GM04504 (cell line): ENCODE measurements at places on chromosomes 4 and X.

DNA sequence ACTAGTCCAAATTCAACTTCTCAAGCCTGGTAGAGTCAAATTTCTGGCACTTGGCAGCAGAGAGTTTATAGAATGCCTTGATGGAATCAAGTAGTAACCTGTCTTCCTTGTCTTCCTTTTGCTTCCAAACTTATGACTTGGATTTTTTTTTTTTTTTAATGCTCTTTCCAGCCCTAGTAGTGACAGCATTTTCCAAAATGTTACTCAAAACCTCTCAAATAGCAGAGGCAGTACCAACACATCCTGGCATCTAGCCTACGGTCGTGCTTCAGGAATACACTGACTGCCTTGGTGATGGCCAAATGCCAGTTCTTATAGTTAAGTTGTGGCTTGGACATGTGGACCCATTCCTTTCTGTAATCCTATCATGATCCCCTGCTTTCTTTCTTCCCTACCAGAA lies 46.0 kb downstream of the GALNT7 start:
- DNase-seq, result no peak

DNA sequence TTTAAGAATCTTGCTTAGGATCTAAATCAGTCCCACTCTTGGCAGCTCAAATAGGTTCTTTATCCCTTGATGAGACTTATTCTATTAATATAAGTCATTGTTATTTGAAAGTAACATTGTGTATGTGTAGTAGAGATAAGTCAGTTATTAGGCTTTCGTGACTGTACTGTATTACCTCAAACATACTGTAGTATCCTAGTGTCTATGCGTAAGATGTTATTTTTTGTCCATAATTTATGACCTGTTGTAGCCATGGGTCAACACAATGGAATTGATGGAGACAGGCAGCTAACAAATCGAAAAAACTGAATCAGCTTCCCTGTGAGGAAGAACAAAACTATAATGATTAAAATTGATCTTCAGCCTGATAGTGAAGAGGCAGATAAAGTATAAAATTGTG lies 41.8 kb downstream of the CLCN3 start:
- DNase-seq, result no peak

GRCh38 chr4:26056406-26056805 lies 142.4 kb downstream of the SMIM20 start:
- no peak for DNase-seq

GRCh38 chr4:101958547-101958946 lies 168.0 kb downstream of the BANK1 start:
- no peak for DNase-seq

DNA sequence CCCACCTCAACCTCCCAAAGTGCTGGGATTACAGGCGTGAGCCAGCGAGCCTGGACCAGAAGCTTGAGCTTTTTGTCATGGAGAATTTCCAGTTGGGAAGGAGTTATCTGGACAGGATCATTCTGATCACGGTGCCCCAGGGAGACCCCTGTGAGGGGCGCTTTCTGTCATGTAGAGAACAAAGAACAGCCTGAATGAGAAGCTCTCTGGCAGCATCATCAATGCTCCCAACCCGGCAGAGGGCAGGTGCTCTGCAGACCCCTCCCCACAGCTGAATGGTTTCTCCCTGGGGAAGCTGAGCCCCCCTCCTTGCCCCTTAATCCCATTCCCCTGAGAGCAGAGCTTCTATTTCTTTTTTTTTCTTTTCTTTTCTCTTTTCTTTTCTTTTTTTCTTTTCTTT lies 7.3 kb upstream of the CSF2RA start:
- no peak for DNase-seq

DNA sequence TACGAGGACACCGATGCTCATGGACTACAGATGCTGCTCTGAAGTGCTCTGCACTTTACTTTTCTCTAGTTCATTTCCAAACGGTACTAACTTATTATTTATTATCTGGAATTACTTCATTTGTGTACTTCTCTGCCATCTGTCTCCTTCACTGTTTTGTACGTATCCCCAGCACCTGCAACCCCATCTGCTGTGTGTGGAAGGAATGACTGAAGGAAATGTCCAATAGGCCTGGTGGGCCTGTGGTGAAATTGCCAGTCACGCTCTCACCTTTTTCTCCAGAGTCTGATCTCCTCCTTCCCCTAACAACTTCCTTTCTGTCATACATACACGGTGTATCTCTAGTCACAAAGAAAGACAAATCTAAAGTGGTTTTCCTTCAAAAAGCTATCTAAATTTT lies 12.9 kb downstream of the TMEM154 start:
- no peak for DNase-seq

GRCh38 chr4:185437809-185438208 lies 12.0 kb upstream of the UFSP2 start:
- no peak for DNase-seq

DNA sequence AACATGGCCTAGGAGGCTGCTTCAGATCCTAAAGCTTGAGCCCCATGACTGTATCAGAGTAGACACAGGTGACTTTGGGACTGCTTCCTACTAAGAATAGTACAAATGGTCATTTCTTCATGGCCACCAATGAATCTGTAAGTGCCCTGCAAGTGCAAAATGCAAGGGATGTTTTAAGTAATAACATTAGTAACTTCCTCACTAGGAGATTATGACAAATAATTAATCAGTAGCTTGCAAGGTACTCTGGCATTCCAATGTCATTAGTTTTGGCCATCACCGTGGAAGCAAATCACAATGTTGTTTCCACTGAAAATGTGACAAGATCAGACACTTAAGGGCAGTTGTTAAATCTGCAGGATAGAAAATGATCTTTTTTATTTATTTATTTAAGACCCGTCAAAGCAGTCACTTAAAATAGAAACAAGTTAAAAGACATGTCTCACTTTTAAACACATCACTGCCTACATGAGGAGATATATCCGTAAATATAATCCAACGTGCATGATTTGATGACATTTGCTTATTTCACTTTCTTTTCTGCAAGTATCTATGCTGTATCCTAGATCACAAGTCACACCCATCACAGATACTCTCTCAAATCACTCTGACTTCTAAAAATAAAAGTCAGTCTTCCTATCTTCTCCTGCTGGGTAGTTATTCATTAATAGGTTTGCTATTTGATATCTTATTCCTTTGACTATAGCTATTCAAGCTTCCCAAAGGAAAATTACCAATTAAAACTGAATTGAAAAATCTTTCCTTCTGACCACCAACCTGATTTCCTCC lies 400.6 kb downstream of the IL15 start:
- DNase-seq, result no peak

- no peak for DNase-seq
Measured at GRCh38 chr4:38275331-38276100, 315.3 kb downstream of the PTTG2 start.

DNA sequence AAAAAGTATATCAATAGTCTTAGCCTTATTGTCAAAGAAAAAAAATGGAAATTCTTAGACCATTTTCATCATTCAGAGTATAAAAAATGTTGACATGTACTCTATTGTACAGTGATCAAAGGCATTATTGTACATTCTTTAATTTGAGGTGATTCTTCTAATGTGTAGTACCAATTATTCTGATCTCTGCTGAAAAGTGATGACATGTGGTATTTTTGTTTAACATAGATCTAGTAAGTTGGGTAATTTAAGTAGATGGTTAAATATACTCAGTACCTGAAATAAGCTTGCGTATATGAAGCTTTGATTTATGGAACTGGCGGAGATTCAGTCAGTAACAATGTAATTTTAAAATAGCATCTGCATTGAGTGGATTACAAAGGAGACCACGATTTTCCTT lies 5.1 kb downstream of the TENM3 start:
- DNase-seq, result no peak

DNA sequence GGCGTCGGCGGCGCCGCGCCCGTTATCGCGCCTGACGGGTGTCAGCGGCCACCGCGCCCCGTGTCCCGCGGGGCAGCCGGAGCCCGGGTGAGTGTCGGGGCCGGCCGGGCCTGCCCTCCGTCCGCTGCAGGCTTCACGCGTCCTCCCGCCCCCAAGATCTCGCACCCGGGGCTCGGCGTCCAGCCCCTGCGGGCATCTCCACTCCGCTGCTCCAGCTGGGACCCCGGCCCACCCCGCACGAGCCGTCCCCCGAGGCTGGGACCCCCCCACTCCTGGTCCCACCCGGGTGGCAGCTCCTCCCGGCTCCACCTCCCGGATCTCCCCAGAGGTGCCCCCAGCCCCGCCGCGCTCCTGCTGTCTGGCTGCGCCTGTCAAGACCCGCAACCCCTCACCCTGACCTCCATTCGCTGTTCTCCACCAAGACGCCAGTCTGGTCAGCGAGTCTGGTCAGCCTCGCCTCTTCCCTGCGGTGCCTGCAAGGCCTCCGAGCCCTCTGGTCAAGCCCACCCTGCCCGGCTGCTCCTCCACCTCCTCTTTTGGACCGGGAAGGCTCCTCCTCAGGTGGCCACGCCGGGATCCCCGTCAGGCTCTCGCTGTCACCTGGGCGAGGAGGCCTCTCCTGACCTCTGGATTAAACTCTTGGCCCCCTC lies 66.0 kb upstream of the NKX1-1 start:
- no peak for DNase-seq

GRCh38 chrX:55452833-55453124 lies 852 bp downstream of the MAGEH1 start:
- DNase-seq, result no peak

- DNase-seq, result no peak
Measured at GRCh38 chrX:19040373-19040772, 56.5 kb upstream of the PHKA2 start.

GRCh38 chr4:140260227-140260626 lies 106.2 kb upstream of the MAML3 start:
- DNase-seq, result peak; percentile 60

DNA sequence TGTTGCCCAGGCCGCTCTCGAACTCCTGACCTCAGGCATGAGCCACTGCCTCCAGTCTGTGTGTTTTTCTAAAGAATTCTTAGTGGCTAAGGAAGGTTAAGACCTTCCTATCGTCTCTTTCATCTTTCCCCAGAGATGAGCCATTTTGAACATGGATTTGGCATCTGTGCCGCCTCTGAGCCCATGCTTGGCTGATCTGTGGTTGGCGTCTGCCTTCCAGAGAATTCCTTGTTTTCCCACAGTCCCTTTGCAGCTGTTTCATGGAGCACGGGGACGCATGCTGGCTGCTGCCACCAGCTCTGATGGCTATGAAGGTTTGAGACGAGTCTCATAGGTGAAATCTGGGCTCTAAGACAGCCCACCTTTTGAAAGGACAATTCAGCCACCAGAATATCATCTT lies 60.4 kb downstream of the SHROOM2 start:
- DNase-seq, result no peak

DNA sequence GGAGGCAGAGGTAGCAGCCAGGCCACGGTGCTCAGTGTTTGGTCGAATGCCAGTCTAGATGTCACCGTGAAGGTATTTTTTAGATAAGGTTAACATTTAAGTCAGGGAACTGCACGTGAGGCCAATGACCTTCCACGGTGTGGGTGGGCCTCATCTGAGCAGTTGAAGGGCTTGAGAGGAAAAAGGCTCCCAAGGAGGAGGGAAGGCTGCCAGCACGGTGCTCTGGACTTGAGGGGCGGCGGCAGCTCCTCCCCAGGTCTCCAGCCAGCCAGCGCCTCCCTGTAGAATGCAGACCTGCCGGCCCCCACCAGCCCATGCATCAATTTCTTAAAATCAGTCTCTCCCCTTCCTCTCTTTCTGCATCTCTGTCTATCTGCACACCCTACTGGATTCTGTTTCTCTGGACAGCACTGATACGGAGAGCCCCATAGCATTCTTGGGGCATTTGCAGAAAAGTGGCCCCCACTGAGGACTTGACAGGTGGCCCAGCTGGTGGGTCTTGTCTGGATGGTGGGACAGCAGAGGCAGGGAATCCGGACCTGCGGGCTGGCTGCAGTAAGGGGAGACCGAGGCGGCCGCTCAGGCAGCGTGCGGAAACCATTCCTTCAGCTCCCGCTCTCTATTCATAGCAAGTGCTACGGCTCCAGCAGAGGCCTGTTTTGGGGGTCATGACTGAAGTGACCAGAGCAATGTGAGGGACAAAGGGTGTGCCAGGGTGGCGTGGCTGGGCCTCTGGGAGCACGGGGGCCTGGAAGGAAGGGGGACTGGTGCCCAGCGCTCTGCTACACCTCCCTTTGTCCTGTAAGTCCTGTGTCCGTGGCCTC lies 7.9 kb upstream of the RGS12 start:
- DNase-seq, result no peak

DNA sequence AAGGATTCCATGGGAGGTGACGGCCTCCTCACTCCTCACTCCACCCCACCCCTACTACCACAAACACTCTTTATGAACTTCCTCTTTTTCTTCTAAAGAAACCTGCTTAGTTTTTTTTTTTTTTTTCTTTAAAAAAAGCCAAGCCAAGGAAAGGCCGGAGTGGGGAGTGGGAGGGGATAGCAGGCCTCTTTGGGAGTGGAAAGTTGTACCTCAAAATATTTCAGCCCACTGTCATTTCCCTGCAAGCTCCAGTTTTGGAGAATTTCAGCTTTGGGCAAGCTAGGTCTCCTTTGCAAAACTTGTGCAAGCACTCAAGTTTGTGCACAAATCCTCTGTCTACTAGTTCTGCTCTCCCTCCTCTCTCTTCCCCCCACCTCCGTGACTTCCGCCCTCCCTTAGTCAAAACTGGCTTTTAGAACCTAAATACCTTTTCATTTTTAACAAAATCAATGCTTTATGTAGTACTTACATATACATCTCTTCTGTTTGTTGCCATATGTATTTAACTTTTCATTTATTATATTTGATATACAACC lies 512 bp upstream of the ANTXR2 start:
- no peak for DNase-seq

- peak; percentile 34 for DNase-seq
Measured at GRCh38 chr4:19329631-19330030, 922.1 kb upstream of the SLIT2 start.

GRCh38 chrX:97132664-97133415 lies 249.1 kb downstream of the RPA4 start:
- no peak for DNase-seq

- DNase-seq, result no peak
Measured at GRCh38 chrX:136767104-136767941, 13.4 kb downstream of the ARHGEF6 start.

GRCh38 chrX:30215357-30215843 lies at the start of gene MAGEB2:
Gene MAGEB2, plus strand, starts transcription at chrX:30215563. Its CDS starts 3,018 bp downstream, at chrX:30218581.
- DNase-seq, result no peak

GRCh38 chr4:113959539-113959937 lies 19.9 kb downstream of the ARSJ start:
- DNase-seq, result no peak

- peak; percentile 58 for DNase-seq
Measured at GRCh38 chr4:120052856-120053255, 13.8 kb downstream of the MAD2L1 start.

DNA sequence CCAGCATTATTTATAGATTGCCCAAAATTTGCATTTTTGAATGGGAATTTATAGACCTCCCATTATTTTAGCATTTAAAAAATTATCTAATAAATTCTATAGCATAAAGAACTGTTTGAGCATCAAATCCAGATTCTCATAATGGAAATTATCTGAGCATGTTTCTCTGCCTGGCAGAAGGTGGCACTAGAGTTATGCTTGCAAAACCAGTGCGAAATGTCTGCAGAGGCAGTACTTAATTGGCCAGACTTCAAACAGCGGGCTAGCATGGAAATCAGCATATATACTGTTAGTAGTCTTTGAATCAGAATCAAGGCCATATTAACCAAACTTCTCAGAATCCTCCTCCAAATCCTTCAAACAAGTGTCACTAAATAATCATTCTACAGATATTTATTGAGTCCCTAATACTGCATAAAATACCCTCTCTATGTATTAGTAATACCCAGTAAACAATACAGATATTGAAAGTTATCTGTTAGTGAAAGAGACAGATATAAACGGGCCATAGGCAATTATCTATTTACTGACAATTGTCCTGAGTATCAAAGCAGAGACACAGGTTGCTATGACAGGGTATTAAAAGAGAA lies 78.7 kb upstream of the DCLK2 start:
- DNase-seq, result peak; percentile 58

GRCh38 chrX:46268412-46268811 lies 276.8 kb downstream of the ZNF674 start:
- DNase-seq, result no peak
